T-helper 17 cell (primary cell): ENCODE measurements at places on chromosomes 6 and 20.

GRCh38 chr6:42624601-42625000 is 60.8 kb downstream of the UBR2 start:
- DNase-seq = no peak

GRCh38 chr20:10111139-10111958 is 76.6 kb downstream of the ANKEF1 start:
- DNase-seq = no peak

DNA sequence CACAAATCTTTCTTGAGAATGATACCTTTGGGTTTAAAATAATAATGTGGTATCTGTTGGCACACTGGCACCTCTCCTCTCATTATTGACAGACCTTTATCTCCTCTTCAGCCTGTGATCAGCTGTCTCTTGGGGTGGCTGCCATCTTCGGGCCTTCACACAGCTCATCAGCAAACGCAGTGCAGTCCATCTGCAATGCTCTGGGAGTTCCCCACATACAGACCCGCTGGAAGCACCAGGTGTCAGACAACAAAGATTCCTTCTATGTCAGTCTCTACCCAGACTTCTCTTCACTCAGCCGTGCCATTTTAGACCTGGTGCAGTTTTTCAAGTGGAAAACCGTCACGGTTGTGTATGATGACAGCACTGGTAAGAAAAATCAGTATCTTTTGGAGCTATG is 232.8 kb downstream of the GRIK2 start:
- no peak for DNase-seq

GRCh38 chr6:154653385-154653784 is 79.8 kb upstream of the SCAF8 start:
- no peak for DNase-seq

DNA sequence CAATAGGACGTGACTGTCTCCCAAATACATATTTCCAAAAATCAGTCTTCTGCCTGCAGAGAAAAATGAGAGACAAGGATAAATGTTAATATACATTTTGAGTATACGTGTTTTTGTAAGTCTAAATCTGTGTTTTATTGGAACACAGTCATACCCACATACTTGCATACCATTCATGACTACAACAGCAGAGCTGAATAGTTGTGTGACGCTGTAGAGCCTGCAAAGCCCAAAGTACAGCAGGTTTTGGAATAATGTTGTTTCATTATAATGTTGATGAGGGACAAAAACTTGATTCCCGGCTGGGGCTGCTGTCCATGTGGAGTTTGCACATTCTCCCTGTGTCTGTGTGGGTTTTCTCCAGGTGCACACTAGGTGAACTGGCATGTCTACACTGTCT is 23.8 kb upstream of the FBXO9 start:
- no peak for DNase-seq

DNA sequence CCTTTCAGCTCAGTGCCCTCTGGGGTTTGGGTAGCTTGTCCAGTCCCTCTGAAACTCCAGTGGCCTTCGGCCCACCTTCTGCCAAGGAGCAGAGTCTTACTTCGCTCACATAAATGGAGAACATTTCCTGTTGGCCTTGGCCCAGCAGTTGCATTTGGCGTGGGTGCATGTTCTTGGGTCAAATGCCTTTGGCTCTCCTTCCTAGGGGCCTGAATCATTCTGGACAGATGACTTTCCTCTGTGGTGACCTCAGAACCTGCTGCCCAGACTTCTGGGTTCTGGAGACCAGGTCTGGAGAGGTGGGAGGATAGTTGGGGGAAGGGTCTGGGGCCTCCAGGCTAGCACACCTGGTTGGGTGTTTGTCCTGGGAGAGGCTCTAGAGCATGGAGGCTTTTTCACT is 29.3 kb downstream of the BCAS4 start:
- no peak for DNase-seq

- DNase-seq = no peak
Observed at GRCh38 chr20:2955257-2955970, 82.1 kb downstream of the PTPRA start.

- DNase-seq = no peak
Observed at GRCh38 chr6:72984981-72985665, 240.2 kb downstream of the KHDC1L start.

GRCh38 chr6:26554697-26555504 is 16.7 kb downstream of the HMGN4 start:
- no peak for DNase-seq

DNA sequence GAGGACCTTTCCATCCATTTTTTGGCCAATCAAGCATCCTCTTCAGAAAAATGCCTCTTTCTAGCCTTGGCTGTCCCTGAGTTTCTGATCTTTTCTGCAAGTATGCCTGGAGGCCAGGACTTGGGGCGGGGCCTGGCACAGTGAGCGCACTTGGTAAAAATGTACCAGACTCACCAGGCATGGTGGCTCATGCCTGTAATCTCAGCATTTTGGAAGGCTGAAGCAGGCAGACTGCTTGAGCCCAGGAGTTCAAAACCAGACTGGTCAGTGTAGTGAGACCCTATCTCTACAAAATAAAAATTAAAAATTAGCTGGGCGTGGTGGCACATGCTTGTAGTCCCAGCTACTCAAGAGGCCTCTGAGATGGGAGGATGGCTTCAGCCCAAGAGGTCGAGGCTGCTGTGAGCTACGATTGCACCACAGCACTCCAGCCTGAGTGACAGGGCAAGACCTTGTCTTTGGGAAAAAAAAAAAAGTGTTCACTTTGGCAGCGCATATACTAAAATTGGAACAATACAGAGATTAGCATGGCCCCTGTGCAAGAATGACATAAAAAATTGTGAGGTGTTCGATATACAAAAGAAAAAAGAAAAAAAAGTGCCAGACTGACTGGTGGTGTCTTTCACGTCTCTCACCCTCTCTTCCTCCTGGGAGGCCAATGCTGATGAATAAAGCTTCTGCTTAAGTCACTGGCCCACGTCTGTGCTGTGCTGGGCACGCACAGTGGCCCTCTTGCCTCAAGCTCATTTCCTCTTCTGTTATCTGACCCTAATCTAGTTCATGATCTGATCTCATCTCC is 18.1 kb upstream of the SLC9A8 start:
- DNase-seq = no peak

DNA sequence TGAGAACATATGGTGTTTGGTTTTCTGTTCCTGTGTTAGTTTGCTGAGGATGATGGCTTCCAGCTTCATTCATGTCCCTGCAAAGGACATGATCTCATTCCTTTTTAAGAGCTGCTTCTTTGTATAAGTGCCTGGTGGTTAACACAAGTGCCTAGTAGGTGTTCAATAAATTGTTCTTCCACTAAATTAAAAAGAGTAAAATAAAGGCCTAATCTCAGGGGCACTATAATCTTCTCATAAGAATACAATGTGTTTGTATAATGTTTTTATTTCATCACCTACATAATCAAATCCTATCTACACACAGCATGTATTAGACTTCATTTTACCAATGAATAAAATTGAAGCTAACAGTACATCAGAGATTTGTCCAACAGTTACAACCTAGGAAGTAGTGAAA is 252.7 kb downstream of the KHDC1L start:
- DNase-seq = no peak

DNA sequence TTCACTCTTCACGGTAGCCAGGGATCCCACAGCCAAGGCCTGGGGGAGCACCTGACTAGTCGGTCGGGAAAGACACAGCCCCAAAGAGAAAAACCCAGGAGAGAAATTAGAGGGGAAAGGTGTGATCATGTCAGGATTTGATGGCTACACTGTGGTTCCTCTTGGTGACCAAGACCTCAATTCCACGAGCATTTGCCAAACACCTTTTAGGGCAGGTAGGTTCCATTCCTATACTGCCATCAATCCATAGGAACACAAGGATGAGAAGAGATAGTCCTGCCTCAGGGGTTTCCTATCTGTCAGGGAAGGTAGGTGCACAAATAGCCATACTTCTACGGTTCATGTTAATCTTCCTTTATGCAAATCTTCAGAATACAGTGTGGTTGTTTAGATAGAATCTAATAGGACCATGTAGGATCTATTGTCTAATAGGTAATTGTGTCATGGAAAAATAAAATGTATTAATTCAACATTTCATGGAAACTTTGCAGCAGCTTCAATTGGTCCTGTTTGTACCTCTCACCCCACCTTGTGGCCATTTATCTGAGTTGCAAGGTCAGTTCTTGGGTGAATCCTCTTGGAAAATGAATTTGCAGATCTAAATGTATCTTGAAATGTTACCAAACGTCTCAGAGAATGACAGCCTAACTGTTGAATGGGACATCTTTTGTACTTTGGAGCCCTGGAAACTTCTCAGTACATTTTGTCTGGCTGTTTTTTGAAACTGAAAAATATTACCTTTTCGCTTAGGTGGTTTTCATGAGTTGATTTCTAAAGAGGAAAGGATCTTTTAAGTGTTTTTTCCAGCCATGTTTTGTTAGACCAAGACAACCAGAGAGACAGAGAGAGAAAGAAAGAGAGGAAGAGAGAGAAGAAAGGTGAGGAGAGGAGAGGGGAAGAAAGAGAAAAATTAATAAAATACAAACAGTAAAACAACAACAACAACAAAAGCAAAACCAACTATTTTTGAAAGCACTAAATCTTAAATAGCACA is 33.7 kb upstream of the IYD start:
- DNase-seq = no peak

- DNase-seq = no peak
Observed at GRCh38 chr6:109242925-109243324, 139.3 kb downstream of the CD164 start.

- DNase-seq = no peak
Observed at GRCh38 chr6:84066536-84066935, 33.0 kb downstream of the MRAP2 start.

GRCh38 chr6:142942805-142943227 is 2.2 kb downstream of the HIVEP2 start:
- DNase-seq = no peak

GRCh38 chr6:29625337-29625930 is 7.5 kb downstream of the GABBR1 start:
- DNase-seq = no peak

- DNase-seq = no peak
Observed at GRCh38 chr6:157597461-157598312, 216.7 kb downstream of the ZDHHC14 start.

GRCh38 chr6:134510142-134510541 is 192.2 kb upstream of the SGK1 start:
- no peak for DNase-seq

- no peak for DNase-seq
Observed at GRCh38 chr20:32312718-32313424, 35.4 kb downstream of the KIF3B start.

GRCh38 chr20:23145281-23145700 is 59.2 kb upstream of the CD93 start:
- DNase-seq = no peak

DNA sequence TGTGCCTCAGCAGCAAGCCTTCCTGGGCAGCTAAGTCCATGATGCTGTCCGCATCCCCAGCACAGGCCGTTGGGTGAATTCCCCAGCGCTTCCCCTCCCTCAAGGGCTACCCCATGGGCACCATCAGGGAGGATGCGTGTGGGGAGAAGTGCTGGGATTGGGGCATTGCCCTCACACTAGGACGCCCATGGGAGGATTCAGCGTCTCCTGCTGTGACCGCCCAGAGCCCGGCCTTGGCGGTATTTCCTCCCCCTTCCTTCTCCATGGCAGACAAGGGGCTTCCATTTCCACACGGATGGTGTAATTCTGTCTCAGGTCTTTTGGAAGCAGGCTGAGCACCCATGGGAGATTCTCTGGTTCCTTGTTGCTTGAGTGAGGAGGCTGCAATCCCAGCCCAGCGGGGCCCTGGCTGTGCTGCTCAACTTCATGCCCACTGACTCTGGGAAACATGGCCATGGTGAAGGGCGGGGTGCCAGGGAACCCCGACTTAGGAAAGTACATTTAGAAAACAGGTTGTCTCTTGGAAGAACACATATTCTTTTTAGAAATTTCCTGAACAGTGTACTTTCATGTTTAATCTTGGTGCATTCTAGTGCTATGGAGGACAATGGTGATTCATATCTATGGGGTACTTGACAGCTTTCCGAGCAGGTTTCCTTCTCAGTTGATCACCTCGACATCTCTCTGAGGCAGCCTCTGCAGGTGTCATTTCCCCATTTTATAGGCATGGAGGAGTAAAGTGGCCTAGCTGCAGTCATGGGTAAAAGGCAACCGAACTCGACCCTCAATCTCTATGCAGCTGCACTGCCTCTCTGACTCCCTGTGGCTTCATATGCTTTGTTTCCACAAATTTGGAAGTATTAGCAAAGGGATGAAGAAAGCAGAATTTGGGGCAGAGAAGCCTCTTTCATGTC is 178.2 kb upstream of the CST7 start:
- no peak for DNase-seq

- DNase-seq = no peak
Observed at GRCh38 chr6:118780668-118781067, 113.3 kb upstream of the ASF1A start.

- no peak for DNase-seq
Observed at GRCh38 chr6:16130932-16131387, 2.1 kb downstream of the MYLIP start.

- DNase-seq = no peak
Observed at GRCh38 chr6:10534419-10534762, 13.2 kb downstream of the GCNT2 start.

- DNase-seq = no peak
Observed at GRCh38 chr6:112433457-112433856, 86.3 kb downstream of the RFPL4B start.

DNA sequence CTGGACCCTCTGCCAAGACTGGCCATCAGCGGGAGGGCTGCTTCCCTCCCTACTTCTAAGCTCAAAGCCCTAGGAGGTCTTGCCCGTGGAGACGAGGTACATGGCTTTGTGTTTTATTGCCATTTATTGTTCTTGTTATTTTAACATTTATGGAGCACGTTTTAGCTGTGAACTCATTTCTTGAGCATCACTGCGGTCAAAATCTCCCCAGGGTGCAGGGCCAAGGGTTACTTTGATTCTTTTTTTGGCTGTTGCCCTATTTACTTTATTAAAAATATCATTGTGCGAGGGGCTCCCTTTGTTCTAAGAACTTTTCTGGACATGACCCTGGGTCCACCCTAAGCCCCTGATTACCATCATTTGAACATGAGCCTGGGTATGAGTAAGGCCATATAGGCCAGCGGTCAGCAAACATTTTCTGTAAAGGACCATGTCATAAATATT is 51.6 kb downstream of the EYA2 start:
- DNase-seq = no peak
